ENCODE measurements at places on chromosomes 7 and 10. TPM values are rescaled to one million over a fixed set of nuclear protein-coding genes. Genes with fewer than 3 reads are reported as not detected.

- peak overlapping the region; percentile 59 for H3K27ac ChIP-seq
- no peak overlapping the region for H3K4me3 ChIP-seq
- no peak for DNase-seq
- H3K4me1 ChIP-seq, result peaks cover 40% of the 10 kb centered on the region
Observed at GRCh38 chr7:836429-836828, 4.2 kb downstream of the SUN1 start.

Gene HPS1
- 15.9 TPM for polyA plus RNA-seq

GRCh38 chr10:51706225-51706624 is 6.8 kb upstream of the CSTF2T start:
- H3K27ac ChIP-seq, result no peak overlapping the region
- peak; percentile 91 for DNase-seq
- peaks cover 2% of the 10 kb centered on the region for H3K4me1 ChIP-seq
- H3K4me3 ChIP-seq, result no peak overlapping the region
- no peaks in the 10 kb centered on the region for H3K27me3 ChIP-seq

Gene CRYGN
- polyA plus RNA-seq, result 0.05 TPM

GRCh38 chr7:6613706-6614105 is 1.7 kb upstream of the ZNF853 start:
- no peak overlapping the region for H3K4me3 ChIP-seq
- H3K27ac ChIP-seq, result no peak overlapping the region

DNA sequence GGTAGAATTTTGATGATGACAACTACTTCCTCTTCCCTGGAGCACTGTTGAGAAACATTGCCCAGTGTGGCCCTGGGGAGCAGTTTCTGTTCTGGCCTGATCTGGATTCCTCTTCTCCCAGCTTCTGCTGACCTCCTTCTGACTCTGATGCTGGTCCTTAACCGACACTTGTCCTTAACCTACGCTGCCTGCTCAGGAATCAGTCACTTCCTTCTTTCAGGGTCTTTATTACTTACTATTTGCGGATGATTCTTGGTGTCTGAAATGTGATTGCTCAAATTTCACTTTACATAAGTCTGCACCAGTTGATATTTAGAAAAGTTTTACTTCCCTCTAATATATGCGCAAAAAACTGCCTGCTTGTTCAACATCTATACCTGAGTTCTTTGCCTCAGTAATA is 164.1 kb downstream of the PTEN start:
- H3K4me1 ChIP-seq, result no peaks in the 10 kb centered on the region
- H3K36me3 ChIP-seq, result no peaks in the 10 kb centered on the region
- no peak overlapping the region for H3K27ac ChIP-seq
- DNase-seq, result peak; percentile 52
- H3K27me3 ChIP-seq, result no peaks in the 10 kb centered on the region

DNA sequence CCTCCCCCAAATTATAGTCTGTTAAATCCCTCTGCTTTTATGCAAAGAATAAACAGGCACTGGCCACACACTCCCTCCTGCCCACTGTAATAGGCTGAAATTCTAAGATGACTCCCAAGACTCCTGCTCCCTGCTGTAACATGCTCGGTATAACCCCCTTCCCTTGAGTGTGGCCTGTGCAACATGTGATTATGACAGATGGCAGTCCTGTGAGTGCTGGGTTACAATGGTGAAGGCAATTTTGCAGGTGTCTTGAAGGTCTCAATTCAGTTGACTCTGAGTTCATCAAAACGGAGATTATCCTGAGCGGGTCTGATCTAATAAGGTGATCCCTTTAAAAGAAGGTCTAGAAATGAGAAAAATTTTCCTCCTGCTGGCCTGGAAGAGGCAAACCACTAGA is 55.9 kb downstream of the CREB3L2 start:
- no peak for DNase-seq
- H3K27ac ChIP-seq, result no peak overlapping the region
- H3K36me3 ChIP-seq, result no peaks in the 10 kb centered on the region
- H3K4me3 ChIP-seq, result no peak overlapping the region
- H3K4me1 ChIP-seq, result peaks cover 25% of the 10 kb centered on the region
- no peaks in the 10 kb centered on the region for H3K27me3 ChIP-seq

GRCh38 chr10:125515571-125515970 is 167.4 kb downstream of the TEX36 start:
- DNase-seq, result no peak
- H3K27me3 ChIP-seq, result no peaks in the 10 kb centered on the region
- H3K4me1 ChIP-seq, result peaks cover 4% of the 10 kb centered on the region
- H3K27ac ChIP-seq, result no peak overlapping the region
- H3K4me3 ChIP-seq, result no peak overlapping the region

Gene CTAGE4
- not detected for polyA plus RNA-seq

DNA sequence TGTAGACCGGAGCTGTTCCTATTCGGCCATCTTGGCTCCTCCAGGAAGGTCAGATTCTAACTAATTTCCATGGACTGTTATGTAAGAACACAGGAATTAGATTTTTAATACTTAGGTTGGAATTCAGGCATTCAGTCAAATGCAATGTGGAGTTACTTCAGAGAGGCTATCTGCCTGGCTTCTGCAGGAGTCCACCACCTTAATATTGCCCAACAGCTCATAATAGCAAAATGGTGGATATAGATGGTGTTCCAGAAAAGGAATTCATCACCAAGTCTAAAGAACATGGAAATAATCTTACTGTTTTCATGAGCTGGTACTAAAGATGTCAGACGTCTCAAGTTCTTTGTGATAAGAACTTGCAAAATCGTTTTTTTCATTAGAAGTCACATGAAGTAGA is 39.5 kb downstream of the CRHR2 start:
- peaks cover 11% of the 10 kb centered on the region for H3K36me3 ChIP-seq
- H3K27ac ChIP-seq, result no peak overlapping the region
- H3K4me3 ChIP-seq, result no peak overlapping the region
- H3K27me3 ChIP-seq, result no peaks in the 10 kb centered on the region

DNA sequence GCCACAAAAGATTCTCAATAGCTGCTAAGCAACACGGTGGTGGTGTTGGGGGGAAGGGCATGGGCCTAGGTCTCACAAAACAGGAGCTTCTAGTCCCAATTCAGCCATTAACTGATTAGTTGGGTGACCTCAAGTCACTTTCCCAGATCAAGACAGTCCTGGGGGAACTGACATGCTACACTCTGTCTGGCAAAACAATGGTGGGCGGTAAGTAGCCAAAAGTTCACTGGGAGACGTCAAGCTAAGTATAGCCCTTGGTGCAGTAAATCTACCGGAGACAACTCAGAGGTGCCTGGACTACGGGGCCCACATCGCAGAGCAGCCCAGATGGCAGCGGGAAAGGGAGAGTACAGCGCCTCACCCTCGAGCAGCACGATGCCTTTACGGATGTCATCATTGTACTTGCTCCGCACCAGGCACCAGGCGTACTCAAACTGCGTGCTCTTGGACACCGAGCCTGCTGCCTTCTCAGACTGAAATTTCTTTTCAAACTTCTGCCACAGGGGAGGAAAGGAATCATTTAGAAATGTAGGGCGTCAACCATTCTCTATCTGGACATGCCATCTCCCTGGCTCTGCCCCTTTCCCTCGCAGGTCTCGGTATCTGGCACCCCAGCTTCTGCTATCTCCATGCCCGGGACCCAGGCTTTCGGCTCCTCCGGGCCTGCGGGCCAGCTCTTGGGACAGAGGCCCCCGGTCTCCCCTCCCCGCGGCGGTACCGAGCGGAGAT is 1.1 kb downstream of the FIS1 start:
- peaks cover 33% of the 10 kb centered on the region for H3K4me1 ChIP-seq
- DNase-seq, result peak; percentile 33

DNA sequence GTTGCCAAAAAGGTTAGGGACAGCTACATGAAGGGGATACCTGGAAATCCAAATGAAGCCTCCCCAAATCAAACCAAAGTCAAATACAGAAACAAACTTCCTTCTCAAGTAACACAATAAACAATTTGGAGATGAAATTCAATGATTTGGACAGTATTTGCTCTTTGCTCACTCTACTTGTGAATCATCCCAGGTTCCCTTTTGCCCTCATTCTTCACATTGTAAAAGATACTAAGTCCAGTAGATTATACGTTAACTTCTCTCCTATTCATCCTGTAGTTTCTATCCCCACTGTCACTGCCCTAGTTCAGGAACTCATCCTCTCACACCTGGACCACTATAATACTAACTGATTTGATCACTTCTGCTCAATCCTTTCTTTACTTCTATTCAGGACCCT is 28.3 kb downstream of the FZD1 start:
- peaks cover 2% of the 10 kb centered on the region for H3K4me1 ChIP-seq
- H3K27ac ChIP-seq, result no peak overlapping the region
- H3K27me3 ChIP-seq, result no peaks in the 10 kb centered on the region
- H3K36me3 ChIP-seq, result no peaks in the 10 kb centered on the region
- no peak overlapping the region for H3K4me3 ChIP-seq
- DNase-seq, result no peak

Gene LRRC18
- 0.10 TPM for polyA plus RNA-seq

GRCh38 chr10:17174626-17175025 is 26.8 kb downstream of the TRDMT1 start:
- H3K27me3 ChIP-seq, result no peaks in the 10 kb centered on the region
- H3K27ac ChIP-seq, result no peak overlapping the region
- no peaks in the 10 kb centered on the region for H3K36me3 ChIP-seq
- no peak overlapping the region for H3K4me3 ChIP-seq

DNA sequence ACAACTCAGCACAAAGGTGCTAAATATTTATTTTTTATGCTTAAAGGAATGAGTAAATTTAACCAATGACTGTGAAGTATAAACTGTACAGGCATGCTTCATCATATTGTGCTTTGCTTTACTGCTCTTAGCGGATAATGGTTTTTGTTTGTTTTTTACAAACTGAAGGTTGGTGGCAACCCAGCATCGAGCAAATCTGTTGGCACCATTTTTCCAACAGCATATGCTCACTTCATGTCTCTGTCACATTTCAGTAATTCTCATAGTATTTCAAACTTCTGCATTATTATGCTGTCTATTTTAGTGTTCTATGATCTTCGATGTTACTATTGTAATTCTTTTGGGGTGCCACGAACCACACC is 22.8 kb downstream of the BRAF start:
- H3K27me3 ChIP-seq, result no peaks in the 10 kb centered on the region
- no peaks in the 10 kb centered on the region for H3K4me1 ChIP-seq
- DNase-seq, result no peak
- no peak overlapping the region for H3K4me3 ChIP-seq
- no peak overlapping the region for H3K27ac ChIP-seq

- H3K27ac ChIP-seq, result no peak overlapping the region
- H3K4me1 ChIP-seq, result peaks cover 17% of the 10 kb centered on the region
- peak; percentile 18 for DNase-seq
- no peaks in the 10 kb centered on the region for H3K27me3 ChIP-seq
Observed at GRCh38 chr10:13743963-13744362, 157.2 kb downstream of the PRPF18 start.

Gene OR2A1
- 0.61 TPM for polyA plus RNA-seq

DNA sequence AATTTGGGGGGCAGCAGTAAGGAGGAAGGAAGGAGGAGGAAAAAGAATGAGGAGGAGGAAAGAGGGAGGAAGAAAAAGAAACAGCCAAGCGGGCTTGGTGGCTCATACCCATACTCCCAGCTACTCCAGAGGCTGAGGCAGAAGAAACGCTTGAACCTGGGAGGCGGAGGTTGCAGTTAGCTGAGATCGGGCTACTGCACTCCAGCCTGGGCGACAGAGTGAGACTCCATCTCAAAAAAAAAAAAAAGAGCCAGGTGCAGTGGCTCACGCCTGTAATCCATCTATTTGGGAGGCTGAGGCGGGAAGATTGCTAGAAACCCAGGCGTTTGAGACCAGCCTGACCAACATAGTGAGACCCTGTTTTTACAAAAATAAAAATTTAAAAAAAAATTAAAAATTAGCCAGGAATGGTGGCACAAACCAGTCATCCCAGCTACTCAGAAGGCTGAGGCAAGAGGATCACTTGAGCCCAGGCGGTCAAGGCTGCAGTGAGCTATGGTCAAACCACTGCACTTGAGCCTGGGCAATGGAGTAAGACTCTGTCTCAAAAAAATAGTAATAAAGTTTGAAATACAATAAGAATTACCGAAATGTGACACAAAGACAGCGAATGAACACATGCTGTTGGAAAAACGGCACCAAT is 14.1 kb upstream of the CRCP start:
- H3K27me3 ChIP-seq, result no peaks in the 10 kb centered on the region
- DNase-seq, result no peak
- H3K36me3 ChIP-seq, result no peaks in the 10 kb centered on the region
- H3K4me3 ChIP-seq, result peak overlapping the region; percentile 38

GRCh38 chr10:101237081-101237981 is 8.1 kb upstream of the LBX1 start:
- no peak for DNase-seq
- H3K27me3 ChIP-seq, result peaks cover 82% of the 10 kb centered on the region
- H3K36me3 ChIP-seq, result no peaks in the 10 kb centered on the region
- H3K27ac ChIP-seq, result no peak overlapping the region
- no peak overlapping the region for H3K4me3 ChIP-seq

GRCh38 chr10:80896076-80896475 is 358.4 kb downstream of the SH2D4B start:
- H3K36me3 ChIP-seq, result no peaks in the 10 kb centered on the region
- no peak overlapping the region for H3K27ac ChIP-seq
- H3K4me1 ChIP-seq, result no peaks in the 10 kb centered on the region
- no peak for DNase-seq
- H3K27me3 ChIP-seq, result no peaks in the 10 kb centered on the region

Gene TMEM229A
- not detected for polyA plus RNA-seq

Gene HIF1AN
- polyA plus RNA-seq, result 34.7 TPM

DNA sequence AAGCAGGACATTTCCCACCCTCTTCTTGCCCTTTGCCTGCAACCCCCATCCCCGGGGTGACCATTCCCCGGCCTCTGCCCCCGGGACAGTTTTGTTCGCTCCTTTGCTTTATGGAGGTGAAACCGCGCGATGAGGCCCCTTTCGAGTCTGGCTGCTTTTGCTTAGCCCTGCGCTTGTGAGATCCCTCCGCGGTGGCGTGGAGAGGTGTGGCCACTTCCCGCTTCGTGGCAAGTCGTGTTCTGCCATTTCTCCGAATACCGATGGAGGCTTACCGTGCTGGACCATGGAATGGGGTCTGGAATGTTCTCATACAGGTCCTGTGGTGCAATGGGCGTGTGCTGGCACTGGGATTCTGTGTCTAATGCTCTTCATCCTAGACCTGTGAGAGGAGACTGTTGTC is 106.7 kb downstream of the LHPP start:
- H3K4me1 ChIP-seq, result peaks cover 53% of the 10 kb centered on the region
- no peak for DNase-seq
- H3K27me3 ChIP-seq, result no peaks in the 10 kb centered on the region
- peak overlapping the region; percentile 54 for H3K27ac ChIP-seq

Gene GRB10
- polyA plus RNA-seq, result 12.2 TPM

Gene RBP3
- 0.04 TPM for polyA plus RNA-seq

DNA sequence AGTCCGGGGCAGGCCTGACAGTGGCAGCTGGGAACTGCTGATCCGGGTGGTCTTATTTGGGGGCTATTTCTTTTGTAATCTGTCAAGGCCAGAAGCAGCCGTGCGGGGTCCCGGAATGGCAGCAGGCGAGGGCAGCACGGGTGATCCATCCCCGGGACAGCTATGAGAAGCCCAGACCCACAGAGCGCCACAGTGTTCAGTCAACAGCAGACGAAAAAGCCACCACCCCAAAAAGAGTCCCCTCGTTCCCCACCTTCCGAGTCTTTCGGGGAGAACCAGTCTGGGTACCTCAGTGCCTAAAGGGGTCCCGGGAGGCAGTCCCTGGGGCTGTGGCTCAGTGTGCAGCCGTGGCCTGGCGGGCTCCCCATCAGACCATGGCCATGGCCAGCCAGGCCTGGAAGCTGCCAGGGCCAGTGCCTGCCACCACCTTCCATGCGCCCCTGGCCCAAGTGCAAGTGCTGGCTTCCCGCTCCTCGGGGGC is 125.1 kb upstream of the KCTD7 start:
- H3K27me3 ChIP-seq, result peaks cover 24% of the 10 kb centered on the region
- no peaks in the 10 kb centered on the region for H3K4me1 ChIP-seq
- DNase-seq, result no peak
- no peaks in the 10 kb centered on the region for H3K36me3 ChIP-seq

GRCh38 chr10:58956926-58957325 is 219.5 kb upstream of the PHYHIPL start:
- peaks cover 5% of the 10 kb centered on the region for H3K4me1 ChIP-seq
- no peaks in the 10 kb centered on the region for H3K27me3 ChIP-seq
- H3K4me3 ChIP-seq, result no peak overlapping the region
- H3K27ac ChIP-seq, result no peak overlapping the region
- DNase-seq, result no peak
